ENCODE measurements at places on chromosomes 16 and 17.

- DNase-seq, result no peak
Observed at GRCh38 chr17:2151358-2152033, 96.6 kb downstream of the HIC1 start.

GRCh38 chr16:89175280-89176146, 4.0 kb downstream of the CDH15 start:
- no peak for DNase-seq

DNA sequence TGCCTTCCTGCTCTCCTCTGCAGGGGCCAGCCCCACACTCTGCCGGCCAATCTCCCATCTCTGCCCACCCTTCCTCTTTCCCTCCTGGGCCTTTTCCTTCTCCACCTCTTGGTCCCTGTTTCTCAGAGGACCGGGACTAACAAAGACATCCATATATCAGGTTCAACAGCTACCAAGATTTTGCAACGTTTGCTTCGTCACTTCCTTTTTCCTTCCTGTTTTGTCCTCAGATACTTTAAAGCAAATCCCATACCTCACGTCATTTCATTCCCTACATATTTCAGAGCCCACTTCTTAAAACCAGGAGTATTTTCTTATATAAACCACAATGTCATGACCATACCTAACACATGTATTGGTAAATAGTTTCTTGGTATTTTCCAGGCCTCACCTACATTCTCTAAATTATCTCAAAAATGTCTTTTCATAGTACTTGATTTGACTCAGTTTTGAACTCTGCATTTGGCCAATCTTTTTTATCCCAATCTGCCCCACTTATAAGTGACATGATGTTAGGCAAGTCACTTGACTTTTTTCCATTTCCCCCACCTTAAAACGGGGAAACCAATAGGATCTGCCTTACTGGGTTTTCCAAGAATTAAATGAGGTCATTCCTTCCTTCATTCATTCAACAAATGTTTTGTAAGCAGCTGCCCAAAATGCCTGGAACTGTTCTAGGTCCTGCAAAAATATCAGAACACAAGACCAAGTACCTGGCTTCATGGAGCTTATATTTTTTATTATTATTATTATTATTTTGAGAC, 7.2 kb upstream of the USP10 start:
- no peak for DNase-seq

DNA sequence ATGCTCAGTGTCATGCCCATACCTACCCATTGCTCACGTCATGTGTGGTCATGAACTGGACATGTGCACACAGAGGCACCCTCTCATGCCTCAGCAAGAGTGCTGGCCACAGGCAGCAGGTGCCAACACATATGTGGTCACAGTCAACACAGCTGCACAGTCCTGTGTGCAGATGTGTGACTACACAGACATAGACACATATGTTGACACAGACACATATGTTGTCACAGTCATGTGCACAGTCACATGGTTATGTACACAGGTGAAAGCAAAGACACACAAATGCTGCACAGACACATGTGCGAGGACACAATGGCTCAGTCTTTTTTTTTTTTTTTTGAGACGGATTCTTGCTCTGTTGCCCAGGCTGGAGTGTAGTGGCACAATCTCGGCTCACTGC, 11.3 kb downstream of the SLC4A1 start:
- no peak for DNase-seq

- DNase-seq, result no peak
Observed at GRCh38 chr17:29628644-29629043, 5.9 kb upstream of the CORO6 start.

- no peak for DNase-seq
Observed at GRCh38 chr17:1030684-1031532, 34.0 kb downstream of the TIMM22 start.

DNA sequence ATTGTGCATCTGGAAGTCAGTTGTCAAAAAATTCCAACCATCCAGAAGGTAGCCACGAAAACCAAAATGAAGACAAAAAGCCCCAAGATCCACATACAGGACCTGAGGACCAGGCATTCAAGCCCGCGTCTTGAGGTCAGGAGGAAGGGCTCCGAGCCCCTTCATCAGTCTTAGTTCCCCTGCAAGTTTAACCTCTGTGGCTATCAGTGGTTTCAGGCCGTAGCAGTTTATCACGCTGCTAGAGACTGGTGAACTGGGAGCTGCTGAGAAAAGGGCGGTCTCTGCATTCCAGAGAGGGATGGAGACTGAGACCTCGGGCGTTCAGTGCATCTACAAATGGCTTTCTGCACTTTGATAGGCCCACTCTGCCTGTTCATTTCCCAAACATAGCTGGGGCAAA, 70.6 kb downstream of the IRF8 start:
- no peak for DNase-seq

DNA sequence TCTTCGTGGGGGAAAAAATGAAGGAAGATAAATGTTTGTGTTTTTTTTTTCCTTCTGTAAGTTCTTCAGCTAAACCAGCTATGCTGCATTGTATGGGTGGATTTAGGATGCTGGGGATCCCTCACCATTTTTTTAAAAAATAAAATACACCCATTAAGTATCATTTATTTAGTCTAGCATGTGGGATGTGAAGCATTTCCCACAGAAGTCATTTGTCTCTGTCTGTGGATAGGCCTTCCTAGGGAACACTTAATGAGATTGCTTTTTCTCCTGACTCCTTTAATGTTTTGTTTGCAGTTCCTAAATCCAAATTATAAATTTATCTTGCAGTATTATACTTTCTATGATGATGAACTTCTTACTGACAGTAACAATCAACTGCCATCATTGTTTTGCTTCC, 146.7 kb downstream of the PPM1E start:
- DNase-seq, result no peak

DNA sequence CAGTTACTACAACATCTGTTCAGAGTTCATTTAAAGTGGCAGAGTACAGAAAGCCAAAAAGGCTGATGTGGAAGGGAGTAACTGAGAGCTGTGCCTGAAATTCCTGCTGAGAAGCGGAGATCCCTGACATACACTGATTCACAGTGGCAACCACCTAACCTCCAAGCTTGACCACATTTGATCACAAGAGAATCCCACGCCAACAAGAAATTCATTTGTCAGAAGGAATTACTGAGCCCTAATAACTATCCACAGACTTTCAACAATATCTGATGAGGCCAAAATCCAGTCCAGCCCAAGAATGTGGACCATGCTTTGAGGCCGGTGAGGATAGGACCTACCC, 168.5 kb upstream of the RPH3AL start:
- DNase-seq, result no peak

- DNase-seq, result no peak
Observed at GRCh38 chr16:4404247-4404966, 12.0 kb downstream of the CORO7 start.

- no peak for DNase-seq
Observed at GRCh38 chr16:794091-794822, 5.8 kb downstream of the CHTF18 start.

DNA sequence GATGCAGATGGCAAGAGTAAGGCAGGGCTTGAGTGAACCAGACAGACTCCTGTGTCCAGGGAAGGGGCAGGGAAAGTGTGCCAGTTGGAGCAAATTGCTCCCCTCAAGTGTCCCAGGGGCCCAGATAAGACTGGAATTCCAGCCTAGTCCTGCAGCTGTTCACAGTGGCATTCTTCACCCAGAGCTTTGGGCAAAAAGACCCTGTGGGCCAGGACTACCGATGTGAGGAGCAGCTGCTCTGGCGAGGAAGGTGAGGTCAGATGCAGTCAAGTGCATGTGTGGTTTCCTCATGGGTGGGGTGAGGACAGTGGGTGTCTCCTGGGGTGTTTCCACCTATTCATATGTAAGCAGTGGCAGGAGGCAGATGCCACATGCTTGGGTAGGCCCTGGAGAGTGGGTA, 14.3 kb downstream of the NEUROD2 start:
- no peak for DNase-seq

GRCh38 chr17:62892870-62893338, 73.1 kb upstream of the TANC2 start:
- no peak for DNase-seq

- DNase-seq, result no peak
Observed at GRCh38 chr16:24151482-24151939, 104.6 kb upstream of the CACNG3 start.

GRCh38 chr16:73347500-73348375, 299.8 kb upstream of the ZFHX3 start:
- no peak for DNase-seq

GRCh38 chr17:66948061-66948750, 16.3 kb upstream of the CACNG4 start:
- no peak for DNase-seq

GRCh38 chr16:82651921-82652601, 25.3 kb downstream of the CDH13 start:
- DNase-seq, result no peak

- no peak for DNase-seq
Observed at GRCh38 chr16:678858-679813, 1.1 kb upstream of the STUB1 start.

DNA sequence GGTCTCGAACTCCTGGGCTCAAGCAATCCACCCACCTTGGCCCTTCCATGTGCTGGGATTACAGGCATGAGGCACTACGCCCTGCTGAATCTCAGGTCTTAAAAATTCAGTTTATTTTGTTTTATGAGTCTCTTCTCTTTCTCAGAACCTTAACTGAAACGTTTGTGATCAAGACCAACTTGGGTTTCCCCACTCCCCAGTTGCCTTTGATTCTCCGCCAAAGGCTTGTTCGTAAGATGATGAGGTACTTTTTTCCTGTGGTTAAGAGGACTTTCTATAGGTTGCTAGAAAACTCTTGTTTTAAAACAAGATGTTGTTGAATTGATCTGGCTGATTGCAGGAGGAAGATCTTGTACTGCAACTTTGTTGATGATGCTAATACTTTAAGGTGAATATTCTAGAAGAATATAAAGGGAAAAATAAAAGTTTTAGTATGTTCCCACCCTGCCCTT, 11.7 kb downstream of the ABCC1 start:
- DNase-seq, result peak; percentile 59

GRCh38 chr16:81823111-81823510, 44.0 kb downstream of the PLCG2 start:
- DNase-seq, result no peak

GRCh38 chr17:6546069-6546718, 10.2 kb downstream of the PITPNM3 start:
- no peak for DNase-seq

GRCh38 chr17:35596530-35597233, 9.6 kb downstream of the AP2B1 start:
- DNase-seq, result no peak

- no peak for DNase-seq
Observed at GRCh38 chr17:77734371-77735080, 224.0 kb upstream of the TNRC6C start.

- DNase-seq, result no peak
Observed at GRCh38 chr17:5182597-5183409, 8.9 kb downstream of the ZNF594 start.

- DNase-seq, result no peak
Observed at GRCh38 chr17:66691644-66692420, 143.1 kb upstream of the CACNG5 start.

GRCh38 chr17:77235370-77235941, 94.7 kb downstream of the SEC14L1 start:
- no peak for DNase-seq

DNA sequence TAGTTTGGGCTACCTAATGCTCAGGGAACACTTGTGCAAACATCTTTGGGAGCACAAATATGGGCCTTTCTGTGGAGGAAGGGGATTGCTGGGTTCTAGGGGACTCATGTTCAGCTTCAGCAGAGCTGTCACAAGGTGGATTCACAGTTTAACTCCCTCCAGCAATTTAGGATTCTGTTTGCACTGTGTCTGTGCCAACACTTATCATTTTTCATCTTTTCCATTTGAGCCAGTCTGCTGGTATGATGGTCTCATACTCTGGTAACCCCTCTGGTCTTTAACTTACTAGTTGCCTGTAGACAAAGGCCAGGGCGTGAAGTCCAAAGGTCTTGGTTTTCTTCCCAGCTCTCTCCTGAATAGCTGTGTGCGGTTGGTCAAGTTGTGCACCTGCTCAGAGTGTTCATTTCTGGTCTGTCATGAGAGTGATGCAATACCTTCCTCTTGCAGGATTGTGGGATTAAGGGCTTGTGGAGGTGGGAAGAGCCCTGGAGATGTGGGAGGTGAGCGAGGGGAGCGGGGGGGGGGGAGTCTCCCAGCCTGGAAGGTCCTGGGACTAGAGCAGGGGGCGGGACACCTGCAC, 152.6 kb downstream of the CMIP start:
- DNase-seq, result no peak

DNA sequence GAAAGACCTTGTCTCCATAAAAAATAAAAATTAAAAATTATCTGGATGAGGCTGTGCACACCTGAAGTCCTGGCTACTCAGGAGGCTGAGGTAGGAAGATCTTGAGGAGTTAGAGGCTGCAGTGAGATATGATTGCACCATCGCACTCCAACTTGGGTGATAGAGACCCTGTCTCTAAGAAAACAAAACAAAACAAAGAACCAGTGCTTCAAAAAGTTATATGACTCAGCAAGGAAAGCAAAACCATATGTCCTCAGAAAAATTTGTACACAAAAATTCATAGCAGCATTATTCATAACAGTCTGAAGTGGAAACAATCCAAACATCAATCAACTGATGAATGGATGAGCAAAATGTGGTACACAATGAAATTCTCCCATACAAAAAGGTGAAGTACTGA, 48.9 kb downstream of the SLFN5 start:
- DNase-seq, result no peak

DNA sequence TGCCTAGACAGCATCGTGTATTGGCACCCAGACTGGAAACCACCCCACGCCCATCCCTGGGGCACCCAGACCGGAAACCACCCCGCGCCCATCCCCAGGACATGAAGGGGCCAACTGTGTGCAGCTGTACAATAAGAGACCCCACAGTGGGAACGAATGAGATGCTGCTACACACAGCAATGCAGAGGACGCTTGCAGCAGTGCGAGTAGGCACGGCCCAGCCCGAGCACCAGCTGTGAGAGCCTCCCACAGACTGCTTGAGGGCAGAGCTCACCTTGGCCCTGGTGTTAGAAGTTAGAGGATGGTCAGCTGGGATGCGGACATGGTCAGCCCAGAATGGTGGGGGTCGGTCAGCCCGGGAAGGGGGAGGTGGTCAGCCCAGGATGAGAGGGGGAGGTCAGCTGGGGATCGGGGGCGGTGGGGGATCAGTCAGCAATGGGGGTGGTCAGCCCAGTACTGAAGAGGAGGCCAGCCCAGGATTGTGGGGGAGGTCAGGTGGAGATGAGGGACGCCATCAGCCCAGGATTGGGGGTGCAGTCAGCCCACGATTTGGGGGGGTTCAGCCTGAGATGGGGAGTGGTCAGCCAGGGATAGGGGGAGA, 340.0 kb downstream of the C16orf95 start:
- no peak for DNase-seq

- DNase-seq, result no peak
Observed at GRCh38 chr17:29172589-29172988, 7.6 kb downstream of the MYO18A start.
